ENCODE measurements at places on chromosomes 3 and 15. TPM values are rescaled to one million over a fixed set of nuclear protein-coding genes. Genes with fewer than 3 reads are reported as not detected.

PP2D1 gene
- total RNA-seq = not detected

ALG1L2 gene
- not detected for total RNA-seq

ADPRH gene
- 2.6 TPM for total RNA-seq

MBD4 gene
- 24.1 TPM for total RNA-seq

GOLGA8G gene
- not detected for total RNA-seq

GCSAM gene
- total RNA-seq = not detected

EHHADH gene
- total RNA-seq = 2.8 TPM

STX19 gene
- total RNA-seq = not detected

VIPR1 gene
- 0.90 TPM for total RNA-seq

PAQR9 gene
- 3.7 TPM for total RNA-seq

FYTTD1 gene
- 29.3 TPM for total RNA-seq

FOXB1 gene
- total RNA-seq = not detected

CHRNA7 gene
- 4.1 TPM for total RNA-seq

CXCR6 gene
- total RNA-seq = not detected

FBXL22 gene
- total RNA-seq = 0.19 TPM

NMB gene
- total RNA-seq = 26.3 TPM

DAPK2 gene
- 3.8 TPM for total RNA-seq

PRICKLE2 gene
- 2.6 TPM for total RNA-seq

SI gene
- not detected for total RNA-seq

TMEM207 gene
- not detected for total RNA-seq

ZNF717 gene
- total RNA-seq = 2.0 TPM

FBXL2 gene
- total RNA-seq = 5.4 TPM

GPR149 gene
- total RNA-seq = not detected

ZIC1 gene
- 0.07 TPM for total RNA-seq

PCOLCE2 gene
- 33.5 TPM for total RNA-seq

LRRFIP2 gene
- 57.2 TPM for total RNA-seq

MUC20 gene
- 0.51 TPM for total RNA-seq

ZNF660 gene
- total RNA-seq = not detected

RARRES1 gene
- 9.2 TPM for total RNA-seq

KBTBD8 gene
- total RNA-seq = 0.56 TPM

CORO2B gene
- total RNA-seq = 3.8 TPM

GTF2E1 gene
- 12.0 TPM for total RNA-seq

CAND2 gene
- 0.40 TPM for total RNA-seq

MUC4 gene
- not detected for total RNA-seq

SERINC4 gene
- total RNA-seq = 0.10 TPM

HACD2 gene
- total RNA-seq = 39.3 TPM

PPP1R14D gene
- total RNA-seq = 0.28 TPM

MFSD1 gene
- 48.0 TPM for total RNA-seq

SNX22 gene
- 0.77 TPM for total RNA-seq

KBTBD12 gene
- not detected for total RNA-seq

CLDN18 gene
- total RNA-seq = not detected

All from A549 treated with RU486 at 1 μM for 4 hours (cell line).